ENCODE measurements at places on chromosomes 2 and 18.

- DNase-seq, result peak; percentile 77
Measured at GRCh38 chr2:134368009-134368817, 114.3 kb downstream of the MGAT5 start.

DNA sequence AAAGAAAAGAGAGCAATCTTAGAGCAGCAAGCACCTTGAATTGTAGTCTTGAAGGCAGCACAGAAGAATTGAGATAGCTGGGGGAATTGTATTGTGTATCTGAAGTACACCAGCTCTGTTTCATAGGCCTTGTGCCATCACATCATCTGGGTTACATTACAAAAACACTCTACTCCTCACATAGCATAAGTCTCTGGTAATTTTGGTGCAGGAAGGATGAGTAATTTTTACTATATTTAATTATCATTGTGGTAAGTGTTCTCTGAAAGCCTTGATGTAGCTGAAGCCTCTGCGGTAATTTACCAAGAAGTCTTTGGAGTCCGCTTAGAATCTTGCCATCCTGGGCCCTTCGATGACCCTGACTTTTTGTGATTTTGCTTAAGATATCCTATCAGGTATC is 291.1 kb downstream of the ARHGAP15 start:
- no peak for DNase-seq

GRCh38 chr18:10099539-10100140 is 185.8 kb downstream of the VAPA start:
- DNase-seq, result no peak

DNA sequence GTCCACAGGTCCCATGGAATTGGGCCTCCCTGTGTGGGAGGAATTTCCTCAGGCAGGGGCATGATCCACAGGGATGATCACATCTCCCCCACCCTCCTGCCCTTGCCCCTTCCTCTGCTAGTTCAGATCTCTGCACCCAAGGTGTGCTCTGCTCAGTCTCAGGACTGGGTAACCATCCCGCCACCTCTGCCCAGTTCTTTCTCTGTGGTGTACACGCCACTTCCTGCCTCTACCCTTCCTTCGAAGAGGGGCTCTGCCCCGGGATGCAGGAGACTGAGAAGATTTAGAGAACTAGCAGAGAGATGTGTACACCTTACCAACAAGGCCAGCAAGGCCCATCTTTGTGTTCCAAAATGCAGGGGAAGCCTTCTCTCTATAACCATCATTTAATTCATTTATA is 160.4 kb downstream of the CELF4 start:
- peak; percentile 34 for DNase-seq

- no peak for DNase-seq
Measured at GRCh38 chr2:8630676-8631464, 51.0 kb upstream of the ID2 start.

GRCh38 chr2:43513216-43513615 is 82.6 kb downstream of the THADA start:
- DNase-seq, result no peak

- no peak for DNase-seq
Measured at GRCh38 chr18:69161383-69162028, 239.2 kb upstream of the DOK6 start.

DNA sequence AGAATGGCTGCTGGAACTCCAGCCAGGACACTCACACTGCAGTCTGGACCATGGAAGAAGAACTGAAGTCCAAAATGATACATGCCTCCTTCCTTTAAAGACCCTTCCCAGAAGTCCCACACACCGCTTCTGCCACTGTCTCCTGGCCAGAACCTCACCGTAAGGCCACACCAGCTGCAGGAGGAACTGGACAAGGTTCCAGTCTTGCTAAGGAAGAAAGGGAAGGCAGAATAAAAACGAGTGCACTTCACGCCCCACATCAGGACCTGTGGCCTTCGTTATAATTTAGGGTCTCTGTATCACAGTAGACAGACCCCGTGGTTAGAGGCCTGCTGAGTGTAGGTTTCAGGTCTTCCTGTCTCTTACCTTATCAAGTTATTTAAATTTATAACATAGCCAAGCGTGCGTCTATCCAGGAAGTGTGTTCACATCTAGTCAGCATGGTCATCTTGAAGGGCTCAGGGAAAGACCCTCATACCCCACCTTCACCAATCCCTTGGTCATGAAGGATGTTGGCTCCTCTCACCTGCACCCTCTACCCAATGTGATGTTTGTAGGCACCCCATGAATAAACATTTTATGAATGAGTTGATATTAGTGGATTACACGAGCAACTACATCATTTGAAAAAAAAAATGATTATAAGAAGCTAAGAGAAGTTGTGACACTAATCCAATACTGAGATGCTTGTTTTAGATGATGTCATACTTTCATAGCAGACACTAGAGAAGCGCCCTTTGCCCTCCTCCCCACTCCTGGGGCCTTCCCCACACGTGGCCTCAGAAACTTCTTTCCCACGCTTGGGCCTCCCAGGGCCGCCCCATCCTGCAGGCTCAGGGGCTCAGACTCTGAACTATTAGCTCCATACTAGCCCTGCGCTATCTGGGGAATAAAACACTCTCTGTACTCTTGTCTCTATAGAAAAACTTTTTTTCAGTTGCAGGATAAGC is 157.6 kb downstream of the FAM210A start:
- no peak for DNase-seq

- DNase-seq, result no peak
Measured at GRCh38 chr18:5619376-5619775, 75.6 kb upstream of the EPB41L3 start.

GRCh38 chr18:74518456-74519295 is 15.6 kb upstream of the CNDP1 start:
- no peak for DNase-seq

DNA sequence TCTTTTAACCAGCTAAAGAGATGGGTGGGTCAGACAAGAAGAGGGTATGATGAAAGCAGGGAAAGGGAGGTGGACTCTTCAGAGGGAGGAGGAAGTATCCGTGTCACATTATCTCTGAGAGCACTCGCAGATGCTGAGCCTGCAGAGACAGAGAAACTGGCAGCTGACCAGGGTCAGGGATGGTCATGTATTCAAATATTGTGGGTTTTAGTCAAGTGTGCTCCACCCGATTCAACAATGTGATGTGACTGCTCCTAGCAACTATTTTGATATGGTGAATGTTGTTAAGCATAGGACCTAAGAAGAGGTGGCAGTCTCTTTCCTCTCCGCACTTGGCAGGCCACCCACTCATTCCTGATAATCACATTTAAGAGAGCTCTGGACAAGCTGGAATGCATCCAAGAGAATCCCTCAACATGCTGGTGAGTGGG is 1.3 kb upstream of the CLIP4 start:
- DNase-seq, result no peak

DNA sequence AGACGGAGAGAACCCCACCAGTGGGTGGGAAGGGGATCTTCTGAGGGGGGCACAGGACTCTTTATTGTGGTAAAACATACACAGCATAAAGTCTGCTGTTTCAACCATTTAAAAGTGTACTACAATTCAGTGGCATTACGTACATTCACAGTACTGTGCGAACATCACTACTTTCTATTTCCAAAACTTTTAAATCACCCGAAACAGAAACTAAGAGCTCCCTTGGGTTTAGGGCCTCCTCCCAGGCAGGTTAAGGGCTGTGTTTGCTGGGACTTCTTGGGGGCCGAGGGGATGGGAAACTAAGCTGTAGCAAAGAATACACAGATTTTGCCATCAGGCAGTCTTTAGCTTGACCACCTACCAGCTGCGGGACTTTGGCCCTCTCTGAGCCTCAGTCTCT is 242.0 kb downstream of the HAUS1 start:
- no peak for DNase-seq

GRCh38 chr18:68611311-68611710 is 103.6 kb downstream of the TMX3 start:
- DNase-seq, result no peak

GRCh38 chr2:120791962-120792297 is 56.3 kb downstream of the GLI2 start:
- DNase-seq, result no peak

- no peak for DNase-seq
Measured at GRCh38 chr2:155830817-155831579, 501.5 kb downstream of the NR4A2 start.

DNA sequence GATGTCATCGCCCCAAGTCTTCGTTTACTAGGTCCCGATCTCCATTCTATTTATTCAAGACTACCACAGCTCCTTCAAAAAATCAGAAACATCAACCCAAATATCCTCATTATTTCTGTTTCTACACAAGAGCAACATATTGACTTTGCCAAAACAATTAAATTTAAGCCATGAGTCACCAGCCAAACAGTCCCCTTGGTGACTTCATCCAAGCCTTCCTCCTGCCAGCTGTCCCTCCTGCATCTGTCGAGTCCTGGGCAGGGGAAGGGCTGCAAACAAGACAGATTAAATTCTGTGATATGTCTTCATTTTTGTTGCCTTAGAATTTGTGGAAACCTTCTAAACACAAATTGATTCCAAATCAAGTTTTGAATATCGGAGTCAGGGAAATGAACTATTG is 110.3 kb downstream of the SP3 start:
- DNase-seq, result no peak

DNA sequence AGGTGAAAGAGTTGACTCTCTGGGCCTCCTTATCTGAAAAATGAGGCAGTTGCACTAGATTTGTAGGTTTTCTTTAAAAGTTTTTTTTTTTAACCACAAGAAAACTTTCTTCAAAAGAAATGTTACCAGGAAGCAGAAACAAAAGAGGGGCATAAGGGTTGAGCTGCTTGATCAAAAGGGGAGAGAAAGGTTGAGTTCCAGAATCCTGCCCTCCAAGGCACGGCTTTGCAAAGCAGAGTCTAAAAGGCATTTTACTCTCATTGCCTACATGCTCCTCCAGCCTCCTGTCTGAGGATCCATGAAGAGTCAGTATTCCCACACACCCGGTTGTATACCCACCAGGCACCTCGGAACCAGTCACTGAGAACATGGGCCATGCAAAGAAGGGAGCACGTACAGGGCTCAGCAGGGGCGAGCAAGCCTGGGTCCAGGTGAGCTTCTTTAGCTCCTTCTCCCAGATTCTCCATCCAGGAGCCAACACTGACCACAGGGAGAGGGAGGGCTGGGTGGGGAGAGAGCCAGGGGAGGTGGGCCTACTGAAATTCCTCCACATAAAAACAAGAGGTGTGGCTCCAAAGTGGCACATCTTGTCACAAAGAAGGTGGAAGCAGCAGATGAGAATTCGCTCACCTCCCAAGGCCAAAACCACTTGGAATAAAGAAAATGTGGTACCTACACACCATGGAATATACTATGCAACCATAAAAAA is 116.0 kb upstream of the EPC2 start:
- DNase-seq, result peak; percentile 82

DNA sequence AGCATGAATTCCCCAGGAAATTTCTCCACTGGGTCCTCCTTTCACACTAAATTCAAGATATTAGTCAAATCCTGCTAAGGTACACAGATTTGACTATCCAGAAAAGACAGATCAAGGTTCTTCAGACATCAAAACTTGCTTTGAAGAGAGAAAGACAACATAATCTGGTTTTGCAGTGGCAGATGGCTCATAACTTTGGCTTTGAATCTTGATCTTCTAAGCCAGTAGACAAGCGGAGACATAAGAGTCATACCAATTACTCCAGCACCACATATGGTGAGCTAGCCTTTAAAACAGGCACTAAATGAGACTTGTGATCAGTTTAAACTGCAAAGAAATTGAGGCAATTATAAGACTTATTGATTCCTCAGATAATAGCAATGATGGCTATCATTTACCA is 29.3 kb downstream of the PDE11A start:
- DNase-seq, result no peak

DNA sequence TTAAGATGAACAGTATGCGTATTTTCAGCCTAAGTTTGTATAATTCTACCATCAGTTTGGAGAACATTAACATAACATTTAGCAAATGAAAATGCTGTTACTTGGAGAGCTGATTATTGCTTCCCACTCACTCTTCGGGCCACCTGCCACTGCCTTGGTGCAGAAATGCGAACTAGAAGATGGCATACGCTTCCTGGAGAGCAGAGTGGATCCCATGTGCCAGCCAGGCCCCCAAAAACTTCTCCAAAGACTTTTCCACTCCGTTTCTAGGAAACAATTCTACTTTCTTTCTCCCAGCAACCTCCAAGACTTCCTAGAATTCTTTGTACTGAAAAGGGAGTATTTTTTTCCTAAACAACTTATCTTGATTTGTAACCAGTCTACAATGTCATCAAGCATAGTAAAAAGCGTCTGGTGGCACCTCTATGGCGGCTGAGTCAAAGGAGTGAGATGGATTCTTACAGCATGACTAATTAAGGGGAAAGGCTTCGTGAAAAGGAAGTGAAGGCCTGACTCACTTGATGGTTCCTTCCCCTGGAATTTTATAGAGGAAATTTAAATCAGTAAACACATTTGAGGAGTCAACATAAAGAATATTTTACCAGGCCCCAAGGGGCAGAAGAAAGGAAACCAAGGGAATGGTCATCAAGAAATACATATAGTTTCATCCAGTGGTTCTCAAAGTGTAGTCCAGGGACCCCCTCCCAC is 36.6 kb downstream of the FEZ2 start:
- DNase-seq, result no peak

- no peak for DNase-seq
Measured at GRCh38 chr2:112168422-112169124, 30.4 kb downstream of the FBLN7 start.

GRCh38 chr2:202104286-202104870 is 31.3 kb downstream of the KIAA2012 start:
- DNase-seq, result peak; percentile 35

DNA sequence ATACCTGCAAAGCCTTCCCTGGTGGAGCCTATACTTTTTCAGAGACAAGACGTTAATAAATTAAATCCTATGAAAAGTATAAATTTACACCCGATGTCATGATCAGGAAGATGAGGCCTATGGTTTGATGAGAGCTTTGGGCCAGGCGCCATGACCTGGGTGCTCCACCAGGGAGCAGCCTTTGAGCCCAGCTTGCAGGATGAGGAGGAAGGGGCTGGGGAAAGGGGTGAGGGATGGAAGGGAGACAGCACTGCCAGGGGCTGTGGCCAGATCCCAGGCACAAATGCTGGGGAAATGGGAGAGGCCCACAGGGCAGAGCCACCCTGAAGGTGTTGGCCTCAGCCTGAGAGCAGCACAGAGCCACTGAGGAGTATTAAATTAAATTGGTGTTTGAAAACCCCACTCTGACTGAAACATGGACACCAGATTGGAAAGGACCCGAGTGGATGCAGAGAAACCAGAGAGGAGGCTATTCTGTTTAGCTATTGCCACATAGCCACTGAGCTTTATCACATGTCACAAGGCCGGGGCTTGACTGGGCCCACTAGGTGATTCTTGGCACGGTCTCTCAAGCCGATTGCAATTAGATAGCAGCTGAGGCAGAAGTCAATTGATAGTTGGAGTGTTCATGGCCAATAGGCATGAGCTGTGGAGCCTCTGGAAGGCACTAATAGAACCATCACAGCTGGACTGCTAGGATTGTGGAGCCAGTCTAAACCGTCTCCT is 9.6 kb upstream of the FAHD2A start:
- no peak for DNase-seq

DNA sequence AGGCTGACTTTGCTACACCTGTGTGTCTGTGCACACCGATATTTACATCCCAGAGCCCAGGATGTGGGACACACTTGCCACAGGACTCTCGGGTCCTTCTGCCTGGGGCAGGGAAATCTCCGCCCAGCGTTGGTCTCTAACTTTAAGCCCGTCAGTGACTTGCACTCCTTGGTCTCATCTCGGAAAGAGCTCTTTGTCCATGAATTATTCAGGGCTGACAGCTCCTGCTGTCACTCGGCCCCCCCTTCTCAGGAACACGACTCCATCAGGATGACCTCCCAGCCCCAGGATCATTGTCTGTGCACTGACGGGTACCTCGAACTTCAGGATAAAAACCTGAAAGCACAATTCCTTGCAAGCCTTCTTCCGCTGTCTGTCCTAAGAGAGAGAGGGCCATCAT is 26.6 kb downstream of the PLB1 start:
- no peak for DNase-seq

Measured in Jurkat, Clone E6-1 (cell line).